ENCODE measurements at places on chromosomes 13 and 19. TPM values are rescaled to one million over a fixed set of nuclear protein-coding genes. Genes with fewer than 3 reads are reported as not detected.

GRCh38 chr13:43145534-43146196, 122.3 kb downstream of the DNAJC15 start:
- no peak for DNase-seq

DNA sequence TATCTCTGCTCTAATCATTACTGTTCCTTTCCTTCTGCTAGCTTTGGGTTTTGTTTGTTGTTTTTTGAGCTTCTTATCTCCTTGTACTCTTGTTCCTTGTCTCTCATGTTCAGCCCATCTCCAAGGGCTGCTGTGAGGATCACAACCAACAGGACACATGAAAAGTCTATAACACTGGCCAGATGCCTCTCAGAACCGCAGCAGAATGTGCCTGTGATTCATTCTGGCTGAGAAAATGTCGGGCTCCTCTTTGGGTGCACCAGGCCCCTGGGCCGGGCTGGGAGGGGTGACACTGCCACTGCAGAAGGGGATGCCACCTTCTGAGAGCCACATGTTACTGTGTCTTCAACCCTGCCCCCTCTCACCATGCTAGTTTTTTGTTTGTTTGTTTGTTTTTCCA, 48.0 kb downstream of the GGACT start:
- DNase-seq = no peak

Gene SULT2B1
- total RNA-seq = not detected

Gene ICAM5
- 4.0 TPM for total RNA-seq

Gene PCDH9
- 90.6 TPM for total RNA-seq

DNA sequence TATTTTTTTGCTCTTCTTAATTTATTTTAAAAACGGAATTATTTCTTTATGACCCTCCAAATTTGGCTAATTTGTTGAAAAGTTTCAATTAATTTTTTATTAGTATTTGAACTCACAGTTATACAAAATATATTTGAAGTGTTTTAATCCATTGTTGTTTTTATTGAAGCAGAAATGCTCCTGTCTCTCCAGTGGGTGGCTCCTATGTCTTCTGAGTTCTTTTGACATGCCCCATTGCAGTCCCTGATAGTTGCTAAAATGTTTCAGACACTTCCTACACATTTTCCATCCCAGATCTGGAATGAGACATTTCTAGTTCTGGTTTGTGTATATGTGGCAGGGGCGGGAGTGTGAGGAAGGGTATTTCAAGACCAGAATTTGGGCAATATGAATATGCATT, 579.4 kb upstream of the PRR20A start:
- DNase-seq = no peak

DNA sequence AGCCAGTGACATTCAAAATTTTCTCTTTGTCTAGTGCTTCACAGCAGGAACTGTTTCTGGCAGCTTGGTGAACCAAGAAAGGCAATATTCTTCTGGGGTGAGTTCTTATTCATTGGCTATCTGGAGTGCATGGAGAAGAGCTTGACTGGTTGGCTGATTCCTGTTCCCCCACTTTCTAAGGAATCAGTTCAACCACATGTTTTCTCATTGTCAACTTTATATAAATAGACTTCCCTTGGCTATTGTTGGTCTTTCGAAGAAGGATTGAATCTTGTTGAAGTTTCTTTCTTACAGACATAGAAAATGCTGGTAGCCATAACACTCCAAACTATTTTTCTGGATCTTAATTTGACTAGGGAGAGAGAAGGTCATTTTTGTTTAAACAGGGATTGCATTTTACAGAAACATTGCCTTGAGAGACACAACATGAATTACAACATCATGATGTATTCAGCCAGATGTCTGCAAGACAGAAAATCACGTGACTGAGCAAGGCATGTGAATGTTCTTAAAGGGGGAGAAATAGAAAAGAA, 85.2 kb downstream of the EDNRB start:
- DNase-seq = peak; percentile 71

GRCh38 chr13:40334616-40335015, 331.8 kb downstream of the FOXO1 start:
- no peak for DNase-seq

Gene RFXAP
- 1.2 TPM for total RNA-seq

Gene ETV2
- 0.46 TPM for total RNA-seq

Gene TJP3
- total RNA-seq = not detected

Gene MEF2B
- 0.17 TPM for total RNA-seq

DNA sequence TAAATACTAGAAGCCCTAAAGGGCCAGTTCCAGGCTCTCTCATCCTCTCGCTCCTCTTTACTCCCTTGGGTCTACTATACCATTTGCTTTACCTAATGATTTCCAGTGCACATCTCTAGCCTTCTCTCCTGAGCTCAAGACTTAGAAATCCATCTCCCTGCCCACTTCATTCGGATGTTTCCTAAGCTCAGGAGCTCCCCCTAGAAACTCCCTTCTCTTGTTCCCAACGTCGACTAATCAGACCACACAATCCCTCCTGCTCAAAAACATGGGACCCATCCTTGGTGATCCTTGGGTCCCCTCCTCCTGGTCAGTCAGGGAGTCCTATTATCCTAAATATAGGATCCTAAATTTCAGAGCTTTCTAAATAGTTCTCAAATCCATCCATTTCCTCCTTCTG, 21.1 kb upstream of the STK24 start:
- DNase-seq = no peak

GRCh38 chr19:48760504-48761205, 5.3 kb downstream of the FGF21 start:
- DNase-seq = no peak

Gene SIGLEC5
- total RNA-seq = not detected

DNA sequence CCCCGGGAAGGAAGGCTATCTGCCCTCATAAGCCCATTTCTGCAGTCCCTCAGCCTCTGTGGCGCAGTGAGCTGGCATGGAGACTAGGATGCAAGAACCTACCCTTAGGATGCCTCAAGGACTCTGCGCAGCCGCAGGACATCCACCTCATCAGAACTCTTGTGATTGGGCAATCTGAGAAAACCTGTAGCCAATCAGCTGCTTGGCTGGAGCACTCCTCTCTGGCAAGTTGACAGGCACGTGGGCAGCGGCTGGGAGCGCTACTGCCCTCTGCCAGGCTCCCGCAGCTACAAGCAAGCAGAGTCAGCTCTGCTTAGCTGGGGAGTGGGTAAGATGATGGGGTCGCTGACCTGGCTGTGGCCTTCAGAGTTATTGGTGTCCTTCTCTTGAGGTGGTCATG, 1.5 kb upstream of the ECSIT start:
- peak; percentile 48 for DNase-seq

Gene INSR
- 4.9 TPM for total RNA-seq

Gene PRDX2
- 124 TPM for total RNA-seq

DNA sequence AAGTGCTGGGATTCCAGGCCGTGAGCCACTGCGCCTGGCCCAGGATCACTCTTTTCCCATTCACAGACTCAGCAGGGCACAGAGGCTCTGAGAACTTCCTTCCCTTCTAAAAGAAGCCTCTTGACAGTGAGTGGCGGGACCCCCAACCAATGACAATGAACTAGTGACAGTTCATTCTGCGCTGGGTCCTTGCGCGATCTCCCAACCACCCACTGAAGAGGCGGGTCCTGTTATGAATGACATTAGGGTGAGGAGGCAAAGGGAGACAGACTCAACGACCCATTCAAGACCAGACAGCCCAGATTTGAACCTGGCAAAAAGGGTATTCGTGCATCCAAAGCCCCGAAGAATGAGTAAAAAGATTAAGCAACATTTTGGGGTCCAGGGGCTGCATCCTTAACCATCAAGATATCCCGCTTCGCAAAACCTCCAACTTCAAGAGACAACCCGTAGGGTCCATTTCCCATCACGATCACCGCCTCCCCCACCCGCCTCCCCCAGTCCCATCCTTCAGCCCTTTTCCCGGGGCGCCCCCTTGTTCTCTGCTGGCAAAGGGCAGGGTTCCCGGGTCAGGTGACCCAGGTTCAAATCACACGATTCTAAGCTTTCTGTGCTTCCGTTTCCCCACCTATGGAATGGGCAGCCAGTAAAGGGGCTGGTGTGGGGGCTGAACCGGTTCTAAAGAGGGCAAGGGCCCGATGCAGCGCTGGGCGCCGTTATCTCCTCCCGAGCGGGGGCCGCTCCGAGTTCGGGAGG, 719 bp downstream of the SUGP2 start:
- DNase-seq = peak; percentile 91

DNA sequence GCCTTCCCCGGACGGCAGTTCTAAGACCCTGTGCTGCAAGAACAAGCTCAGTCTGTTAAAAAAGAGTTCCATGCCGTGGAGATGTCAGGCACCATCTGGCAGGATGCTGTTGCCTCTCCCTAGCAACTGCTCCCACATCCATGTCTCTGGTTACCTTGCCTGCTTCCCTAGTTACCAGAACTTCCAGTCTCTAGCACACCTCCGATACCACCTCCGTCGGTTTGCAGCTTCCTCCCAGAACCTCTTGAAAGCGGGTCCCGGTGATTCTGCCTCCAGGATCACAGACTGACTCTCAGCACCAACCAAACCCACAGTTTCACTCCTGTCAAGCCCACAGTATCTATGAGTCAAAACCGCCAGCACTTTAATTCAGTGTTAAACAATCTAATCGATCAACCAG, 55.4 kb downstream of the KCTD12 start:
- no peak for DNase-seq

Data from LHCN-M2 (cell line).